ENCODE measurements at places on chromosomes 13 and 19. TPM values are rescaled to one million over a fixed set of nuclear protein-coding genes. Genes with fewer than 3 reads are reported as not detected.

OVOL3 gene
- total RNA-seq: not detected

MYCBP2 gene
- 284 TPM for total RNA-seq

CEACAM16 gene
- total RNA-seq: not detected

ZNF808 gene
- total RNA-seq: 23.9 TPM

LRRC4B gene
- total RNA-seq: 75.8 TPM

COL4A2 gene
- 56.8 TPM for total RNA-seq

LILRB5 gene
- 0.16 TPM for total RNA-seq

GGN gene
- 0.62 TPM for total RNA-seq

Data from occipital lobe (tissue), 3 donors.